ENCODE measurements at places on chromosomes 1 and 21.

GRCh38 chr1:212671342-212672031 is 28.2 kb downstream of the BATF3 start:
- peak; percentile 55 for DNase-seq

- no peak for DNase-seq
Observed at GRCh38 chr1:14392859-14393365, 205.6 kb upstream of the KAZN start.

GRCh38 chr1:162554258-162554657 is 7.3 kb upstream of the UAP1 start:
- DNase-seq = no peak

GRCh38 chr1:82263396-82263795 is 462.7 kb downstream of the ADGRL2 start:
- no peak for DNase-seq

GRCh38 chr1:159646687-159647086 is 59.1 kb downstream of the APCS start:
- no peak for DNase-seq

- DNase-seq = no peak
Observed at GRCh38 chr1:217186664-217187063, 444.2 kb downstream of the GPATCH2 start.

DNA sequence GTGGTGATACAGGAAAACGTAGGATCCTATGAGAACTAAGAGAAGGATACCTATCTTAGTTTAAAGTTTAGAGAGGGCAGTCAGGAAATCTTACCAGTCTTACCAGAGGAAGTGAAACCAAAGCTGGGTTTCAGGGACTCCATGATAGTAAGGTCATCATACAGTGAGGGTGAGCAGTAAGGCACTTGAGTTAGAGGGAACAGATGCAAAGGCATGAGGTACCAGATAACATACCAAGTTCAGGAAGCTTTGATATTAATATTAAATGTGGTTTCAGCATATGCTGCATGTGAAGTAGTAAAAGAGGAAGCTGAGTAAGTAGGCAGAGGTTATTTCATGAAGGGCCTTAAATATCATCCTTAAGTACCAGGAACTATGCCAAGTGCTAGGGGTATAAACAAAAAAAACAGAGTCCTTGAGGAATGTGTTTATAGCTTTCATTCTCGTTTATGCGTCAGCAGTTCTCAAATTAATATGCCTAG is 16.9 kb downstream of the ATG4C start:
- DNase-seq = no peak

GRCh38 chr1:152451254-152451653 is 37.2 kb upstream of the CRNN start:
- DNase-seq = no peak

DNA sequence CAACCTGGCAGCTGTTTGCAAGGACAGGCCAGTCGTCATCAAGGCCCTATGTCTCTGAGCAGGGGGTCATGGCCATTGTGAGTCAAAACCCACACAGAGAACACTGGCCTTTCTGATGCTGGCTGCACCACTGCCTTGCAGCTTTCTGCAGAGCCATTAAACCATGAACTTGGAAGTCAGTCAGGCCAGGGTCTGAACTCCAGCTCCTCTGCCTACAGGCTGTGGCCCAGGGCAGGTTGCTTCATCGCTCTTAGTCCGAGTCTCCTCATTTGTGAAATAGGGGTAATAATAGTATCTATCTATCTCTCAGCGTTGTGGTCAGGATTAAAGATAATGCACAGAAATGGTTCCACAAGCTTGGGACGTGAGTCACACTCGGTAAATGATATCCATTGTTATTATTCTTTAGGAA is 35.8 kb upstream of the HIVEP3 start:
- DNase-seq = peak; percentile 97

GRCh38 chr1:85490270-85490985 is 25.5 kb upstream of the DDAH1 start:
- no peak for DNase-seq

DNA sequence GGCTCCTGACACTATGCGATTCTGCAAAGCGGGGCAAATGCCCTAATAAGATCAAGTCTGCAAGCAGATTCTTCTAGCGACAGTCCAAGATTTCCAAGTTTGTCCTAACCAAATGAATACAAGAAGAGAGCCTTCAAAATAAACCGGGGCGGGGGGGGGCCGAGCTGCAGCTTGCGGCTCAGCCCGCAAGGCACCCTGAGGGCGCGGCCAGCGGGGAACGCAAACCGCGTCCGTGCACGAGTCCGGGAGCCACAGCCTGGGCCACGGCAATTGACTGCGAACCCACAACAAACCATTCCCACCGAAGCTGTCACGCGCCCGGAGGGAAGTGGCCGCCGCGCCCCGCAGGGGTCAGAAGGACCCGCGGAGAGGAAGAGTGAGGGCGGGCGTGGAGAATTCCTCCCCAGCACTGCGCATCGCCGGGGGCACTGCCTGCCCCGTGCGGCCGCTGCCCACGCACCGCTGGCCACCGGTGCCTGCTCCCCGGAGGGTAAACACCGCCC is 687 bp downstream of the TGFBR3 start:
- DNase-seq = no peak

- no peak for DNase-seq
Observed at GRCh38 chr1:108072212-108072611, 107.2 kb upstream of the VAV3 start.

GRCh38 chr1:21268281-21269239 is 21.7 kb downstream of the ECE1 start:
- DNase-seq = no peak

DNA sequence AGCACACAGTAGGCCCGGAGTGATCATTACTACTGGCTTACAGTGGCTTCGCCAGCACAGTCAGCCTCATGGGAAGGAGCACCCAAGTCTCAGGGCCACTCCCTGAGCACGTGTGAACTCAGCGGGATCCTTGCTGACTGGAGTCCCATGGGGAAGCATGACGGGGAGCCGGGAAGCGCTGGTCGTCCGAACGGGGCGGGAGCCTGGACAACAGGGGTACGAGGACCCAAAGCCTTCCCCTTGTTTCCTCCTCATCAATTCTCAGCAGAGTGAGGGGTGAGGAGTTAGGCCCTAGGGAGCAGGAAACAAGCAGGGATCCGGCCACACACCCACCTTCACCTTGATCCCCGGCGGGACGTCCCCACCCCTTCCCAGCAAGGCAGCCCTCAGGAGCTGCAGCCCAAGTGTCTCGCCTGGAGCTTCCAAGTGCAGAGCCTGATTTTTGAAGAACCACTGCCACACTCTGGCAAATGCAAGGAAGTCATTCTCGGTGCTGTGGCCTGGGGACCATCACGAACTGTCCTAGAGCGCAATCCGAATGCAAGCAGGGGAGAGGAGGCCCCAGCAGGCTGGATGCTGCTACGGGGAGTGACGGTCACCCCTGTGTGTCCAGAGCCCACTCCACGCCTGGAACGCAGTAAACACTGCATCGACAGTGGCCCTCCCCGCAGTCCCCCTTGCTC is 35.5 kb downstream of the TOMM20 start:
- peak; percentile 82 for DNase-seq

- DNase-seq = no peak
Observed at GRCh38 chr1:97621955-97622354, 298.9 kb downstream of the DPYD start.

- no peak for DNase-seq
Observed at GRCh38 chr1:153922076-153922971, 448 bp downstream of the GATAD2B start.

DNA sequence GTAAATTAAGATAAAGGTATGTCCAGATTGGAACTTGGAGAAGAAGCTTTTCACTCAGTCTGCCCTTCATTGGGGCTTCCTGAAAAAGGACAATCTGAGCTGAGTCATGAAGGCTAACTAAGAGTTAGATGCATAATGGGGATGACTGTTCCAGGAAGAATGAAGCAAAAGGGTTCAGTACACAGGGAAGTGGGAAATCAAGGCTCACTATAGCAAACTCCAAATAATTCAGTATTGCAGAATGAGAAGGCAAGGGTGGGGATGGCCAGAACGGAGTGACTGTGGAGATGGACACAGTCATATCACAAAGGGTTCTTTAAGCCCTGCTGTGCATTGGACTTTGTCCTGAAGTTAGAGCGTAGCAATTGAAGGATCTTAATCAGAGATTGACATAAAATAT is 158.3 kb downstream of the FGGY start:
- DNase-seq = peak; percentile 50

DNA sequence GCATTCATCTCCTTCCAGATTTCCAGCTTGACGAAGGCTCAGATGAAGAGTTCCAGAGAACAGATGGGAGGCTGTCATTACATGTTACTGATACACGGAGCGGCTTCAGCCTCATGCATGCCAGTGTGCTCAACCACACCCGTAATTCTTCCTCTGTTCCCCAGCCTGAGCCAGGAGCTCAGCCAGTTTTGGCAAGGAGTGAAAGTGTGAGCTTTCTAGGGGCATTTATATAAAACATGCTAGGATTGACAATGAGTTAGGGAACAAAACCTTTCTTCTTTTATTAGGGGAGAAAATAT is 290.4 kb upstream of the PLXNA2 start:
- no peak for DNase-seq

- no peak for DNase-seq
Observed at GRCh38 chr21:28317177-28317950, 675.3 kb downstream of the LTN1 start.

- DNase-seq = peak; percentile 59
Observed at GRCh38 chr1:157399984-157400382, 152.3 kb downstream of the FCRL5 start.

GRCh38 chr1:226534645-226535044 is 13.9 kb upstream of the STUM start:
- DNase-seq = no peak

DNA sequence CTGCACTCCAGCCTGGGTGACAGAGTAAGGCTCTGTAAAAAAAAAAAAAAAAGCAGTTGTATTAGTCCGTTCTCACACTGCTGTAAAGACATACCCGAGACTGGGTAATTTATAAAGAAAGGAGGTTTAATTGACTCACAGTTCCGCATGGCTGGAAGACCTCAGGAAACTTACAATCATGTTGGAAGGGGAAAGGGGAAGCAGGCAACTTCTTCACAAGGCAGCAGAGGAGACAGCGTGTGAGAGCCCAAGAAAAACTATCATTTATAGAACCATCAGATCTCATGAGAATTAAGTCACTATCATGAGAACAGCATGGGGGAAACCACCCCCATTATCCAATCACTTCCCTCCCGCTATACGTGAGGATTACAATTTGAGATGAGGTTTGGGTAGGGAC is 151.7 kb upstream of the NR5A2 start:
- DNase-seq = no peak

DNA sequence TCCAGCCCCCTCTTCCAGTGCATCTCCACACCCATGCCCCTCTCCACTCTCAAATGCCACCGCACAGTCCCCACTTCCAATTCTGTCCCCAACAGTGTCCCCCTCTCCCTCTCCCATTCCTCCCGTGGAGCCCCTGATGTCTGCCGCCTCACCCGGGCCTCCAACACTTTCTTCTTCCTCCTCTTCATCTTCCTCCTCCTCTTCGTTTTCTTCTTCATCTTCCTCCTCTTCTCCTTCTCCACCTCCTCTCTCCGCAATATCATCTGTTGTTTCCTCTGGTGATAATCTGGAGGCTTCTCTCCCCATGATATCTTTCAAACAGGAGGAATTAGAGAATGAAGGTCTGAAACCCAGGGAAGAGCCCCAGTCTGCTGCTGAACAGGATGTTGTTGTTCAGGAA is 80.8 kb downstream of the PRDM2 start:
- no peak for DNase-seq

GRCh38 chr1:221851336-221851735 is 109.4 kb upstream of the DUSP10 start:
- no peak for DNase-seq

- no peak for DNase-seq
Observed at GRCh38 chr1:211647711-211648121, 27.7 kb downstream of the NEK2 start.

GRCh38 chr1:83022206-83022605 is 976.7 kb downstream of the TTLL7 start:
- DNase-seq = no peak

DNA sequence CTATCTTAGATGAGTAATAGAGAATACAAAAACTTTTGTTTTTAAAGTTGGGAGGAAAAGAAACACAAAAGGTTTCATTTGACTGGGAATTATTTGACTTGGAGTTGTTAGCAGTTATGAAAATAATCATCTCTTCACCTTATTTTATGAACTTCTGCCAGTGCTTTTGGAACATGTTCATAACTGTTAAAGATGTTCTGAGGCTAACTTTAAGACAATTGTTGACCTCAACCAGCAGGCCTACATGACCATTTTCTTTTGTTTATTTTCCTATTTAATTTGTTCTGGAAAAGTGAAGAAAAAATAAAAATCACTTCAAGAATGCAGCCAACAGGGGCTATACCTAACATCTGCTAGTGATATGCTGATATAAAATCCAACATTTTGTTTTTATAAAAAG is 37.4 kb downstream of the JAM2 start:
- no peak for DNase-seq

GRCh38 chr1:13482600-13482999 is 31.2 kb downstream of the LRRC38 start:
- DNase-seq = no peak

DNA sequence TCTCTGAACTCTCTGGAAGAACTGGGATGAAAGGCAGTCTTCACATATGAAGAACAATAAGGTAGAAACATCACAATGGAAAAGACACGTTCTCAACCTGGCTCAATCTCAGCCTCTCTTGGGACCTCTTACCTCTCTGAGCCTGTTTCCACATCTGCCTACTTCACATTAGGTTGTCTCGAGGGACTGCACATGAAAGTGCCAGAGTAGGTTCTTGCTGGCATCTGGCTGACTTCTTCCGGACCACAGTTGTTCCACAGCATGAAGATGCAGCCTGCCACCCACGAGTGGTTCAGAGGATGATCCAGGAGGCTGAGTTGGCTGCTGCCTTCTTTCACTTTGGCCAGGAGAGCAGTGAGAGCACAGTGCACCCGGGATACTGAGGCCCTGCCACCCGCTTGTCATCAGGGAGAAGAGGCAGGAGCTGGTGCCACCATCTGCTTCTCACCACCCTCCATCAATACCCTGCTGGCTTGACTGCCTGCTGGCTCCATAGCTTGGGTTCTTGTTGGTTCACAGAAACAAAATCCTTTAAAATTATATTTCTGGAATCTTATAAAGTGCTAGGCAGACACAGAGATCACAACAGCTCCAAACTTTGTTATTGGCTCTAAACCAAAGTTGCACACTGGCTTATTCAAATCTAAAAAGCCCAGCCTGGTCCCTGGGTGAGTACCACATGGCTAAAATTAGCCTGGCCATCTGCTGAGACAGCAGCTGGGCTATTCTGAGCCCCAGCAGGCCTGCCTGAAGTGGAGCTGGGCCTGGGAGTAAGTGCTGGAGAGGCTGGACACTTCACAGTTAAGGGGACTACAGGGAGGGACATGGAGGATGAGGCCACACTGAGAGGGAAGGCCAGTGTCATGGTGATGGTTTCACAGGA is 46.9 kb upstream of the LIN9 start:
- peak; percentile 91 for DNase-seq
